CD4-positive, alpha-beta T cell treated with Interleukin-17A for 1 hour (primary cell): ENCODE measurements at places on chromosomes 5 and 9.

DNA sequence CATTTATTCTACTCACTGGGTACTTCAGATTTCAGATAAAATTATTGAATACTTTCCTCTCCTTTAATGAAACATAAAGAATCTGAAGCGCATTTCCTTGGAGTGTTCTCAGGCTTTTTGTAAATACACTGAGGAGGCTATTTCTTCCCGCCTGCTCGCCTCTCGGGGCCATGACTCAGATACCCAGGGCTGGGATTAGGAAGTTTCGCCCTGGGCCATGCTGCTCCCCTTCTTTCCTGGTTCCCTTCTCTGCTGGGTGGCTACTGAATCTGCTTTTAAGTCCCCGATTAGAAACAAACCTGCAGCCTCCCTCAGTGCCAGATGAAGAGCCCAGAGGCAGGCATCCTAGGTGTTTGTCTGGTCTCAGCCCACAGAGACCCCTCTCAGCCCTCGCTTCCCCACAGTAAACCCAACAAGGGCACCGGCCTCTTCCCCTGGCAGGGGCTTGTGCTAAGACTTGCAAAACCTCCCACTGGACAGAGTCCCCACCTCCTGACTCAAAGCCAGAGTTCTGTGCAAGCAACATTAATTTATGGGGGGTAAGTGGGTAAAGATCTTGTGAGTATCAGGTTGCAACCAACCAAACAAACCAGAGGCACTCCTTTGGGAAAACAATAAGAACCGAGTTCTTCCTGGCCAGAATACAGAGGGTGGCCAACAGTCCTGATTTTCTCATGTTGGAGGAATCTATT, 30.7 kb upstream of the IRX1 start:
- no peak for DNase-seq

DNA sequence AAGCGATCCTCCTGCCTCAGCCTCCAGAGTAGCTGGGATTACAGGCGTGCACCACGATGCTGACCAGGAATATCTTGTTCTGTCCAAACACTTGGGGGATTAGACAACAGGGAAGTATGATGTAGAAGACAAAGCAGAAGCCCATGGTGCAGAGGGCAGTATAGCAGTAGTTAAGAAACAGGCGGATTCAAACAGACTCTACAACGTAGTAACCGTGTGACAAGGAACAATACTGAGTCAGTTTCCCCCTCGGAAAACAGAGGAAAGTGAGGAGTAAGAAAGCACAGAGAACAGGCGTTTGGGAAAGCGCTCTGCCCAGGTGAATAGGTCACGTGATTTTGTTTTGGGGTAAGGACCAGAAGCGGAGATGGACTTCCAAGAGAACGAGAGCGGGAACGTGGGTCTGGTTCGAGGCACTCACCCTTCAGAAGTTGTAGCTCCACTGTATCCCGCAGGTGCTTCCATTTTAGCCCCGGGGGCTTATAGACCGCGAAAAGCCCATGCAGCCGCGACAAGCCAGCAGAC, 306 bp downstream of the TRUB2 start:
- DNase-seq: no peak

GRCh38 chr5:133612249-133612860, at the start of gene FSTL4:
FSTL4 (minus strand) TSS chr5:133612541.
- peak; percentile 18 for DNase-seq

- no peak for DNase-seq
Measured at GRCh38 chr5:6496636-6497035, 48.0 kb downstream of the UBE2QL1 start.

- DNase-seq: no peak
Measured at GRCh38 chr9:114248299-114248707, 74.6 kb upstream of the ORM1 start.
